Mammary epithelial cell (primary cell): ENCODE measurements at places on chromosomes 11 and 22. TPM values are rescaled to one million over a fixed set of nuclear protein-coding genes. Genes with fewer than 3 reads are reported as not detected.

- no peak for DNase-seq
Measured at GRCh38 chr11:126832387-126832786, 168.2 kb downstream of the KIRREL3 start.

SLC22A25 gene
- not detected in 2 replicates for total RNA-seq

DNA sequence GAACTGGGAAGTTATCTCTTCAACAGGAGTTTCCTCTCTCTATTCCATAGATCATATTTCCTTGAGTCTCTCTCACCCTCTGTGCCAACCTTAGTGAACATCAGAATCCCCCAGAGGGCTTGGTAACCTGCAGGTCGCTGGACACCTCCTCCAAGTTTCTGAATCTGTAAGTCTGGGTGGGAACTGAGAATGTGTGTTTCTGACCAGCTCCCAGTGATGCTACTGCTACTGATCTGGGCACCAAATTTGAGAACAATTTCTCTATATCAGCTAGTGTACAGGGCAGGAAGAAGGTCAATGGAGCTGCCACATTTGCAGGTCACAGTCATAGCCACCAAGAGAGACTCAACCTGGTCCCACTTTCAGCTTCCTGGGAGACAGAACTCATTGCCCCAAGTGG, 62.9 kb downstream of the RCN1 start:
- DNase-seq, result no peak

DNA sequence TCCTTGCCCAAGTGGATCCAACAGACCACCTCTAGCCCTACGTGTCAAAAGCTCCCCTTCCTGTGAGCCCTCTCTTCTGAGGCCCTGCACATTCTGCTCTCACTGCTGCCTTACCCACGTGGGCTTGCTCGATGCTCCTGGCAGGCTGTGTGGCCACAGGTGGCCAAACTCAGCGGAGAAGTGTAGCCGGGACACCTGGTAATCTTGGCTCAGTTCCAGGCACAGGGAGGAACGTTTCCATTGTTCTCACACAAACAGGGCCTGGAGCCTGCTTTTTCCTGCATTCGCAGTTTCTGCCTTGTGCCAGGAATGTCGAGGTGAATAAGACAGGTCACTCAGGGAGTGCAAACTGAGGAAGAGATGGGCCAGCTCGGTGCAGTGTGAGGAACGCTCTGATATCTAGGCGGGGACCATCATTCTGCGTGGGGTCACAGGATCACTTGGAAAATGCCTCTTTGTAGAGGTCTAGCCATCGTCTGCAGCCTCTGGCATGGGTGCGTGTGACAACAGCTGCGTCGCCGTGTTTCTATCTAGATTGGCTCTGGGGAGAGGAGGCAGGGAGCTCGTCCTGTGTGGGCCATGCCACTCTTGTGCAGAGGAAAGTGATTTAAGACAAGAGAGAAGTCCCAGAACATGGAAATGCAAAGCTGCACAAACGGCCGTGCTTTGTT, 127.6 kb upstream of the PARVA start:
- DNase-seq, result no peak

OR6A2 gene
- total RNA-seq, result 0.64 and 0.68 TPM in 2 replicates
